Brain microvascular endothelial cell (primary cell): ENCODE measurements at places on chromosomes 2 and 18.

DNA sequence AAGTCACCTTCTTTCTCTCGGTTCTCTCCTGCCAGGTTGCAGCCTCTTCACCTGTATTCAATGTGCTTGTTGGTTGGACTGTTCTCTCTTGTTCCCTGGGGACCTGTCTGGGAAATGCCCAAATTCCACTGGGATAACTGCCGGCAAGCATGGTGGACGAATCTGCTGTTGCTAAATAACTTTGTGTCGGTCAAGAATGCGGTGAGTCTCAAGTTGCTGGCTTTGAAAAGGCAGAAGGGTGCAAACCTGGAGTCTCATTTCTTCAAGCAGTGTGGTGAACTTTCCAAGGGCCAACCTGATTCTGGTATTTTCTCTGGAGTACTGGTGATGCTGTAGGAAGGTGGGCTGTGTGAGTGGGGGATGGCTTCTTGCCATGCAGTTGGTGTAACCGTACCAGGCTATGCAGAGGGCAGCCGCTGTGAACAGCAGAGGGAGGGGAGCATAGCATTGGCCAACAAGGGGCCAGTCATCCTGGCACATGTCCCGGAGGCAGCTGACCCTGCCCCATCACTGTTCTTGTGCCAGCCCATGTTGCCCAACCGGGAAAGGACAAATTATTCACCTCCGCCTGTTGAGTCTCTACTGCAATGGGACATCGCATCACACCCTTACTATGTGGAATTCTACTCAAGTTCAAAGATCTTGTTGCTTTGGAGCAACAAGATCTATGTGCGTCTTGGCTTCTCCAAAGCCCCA is 88.1 kb upstream of the SEC11C start:
- DNase-seq, result no peak

DNA sequence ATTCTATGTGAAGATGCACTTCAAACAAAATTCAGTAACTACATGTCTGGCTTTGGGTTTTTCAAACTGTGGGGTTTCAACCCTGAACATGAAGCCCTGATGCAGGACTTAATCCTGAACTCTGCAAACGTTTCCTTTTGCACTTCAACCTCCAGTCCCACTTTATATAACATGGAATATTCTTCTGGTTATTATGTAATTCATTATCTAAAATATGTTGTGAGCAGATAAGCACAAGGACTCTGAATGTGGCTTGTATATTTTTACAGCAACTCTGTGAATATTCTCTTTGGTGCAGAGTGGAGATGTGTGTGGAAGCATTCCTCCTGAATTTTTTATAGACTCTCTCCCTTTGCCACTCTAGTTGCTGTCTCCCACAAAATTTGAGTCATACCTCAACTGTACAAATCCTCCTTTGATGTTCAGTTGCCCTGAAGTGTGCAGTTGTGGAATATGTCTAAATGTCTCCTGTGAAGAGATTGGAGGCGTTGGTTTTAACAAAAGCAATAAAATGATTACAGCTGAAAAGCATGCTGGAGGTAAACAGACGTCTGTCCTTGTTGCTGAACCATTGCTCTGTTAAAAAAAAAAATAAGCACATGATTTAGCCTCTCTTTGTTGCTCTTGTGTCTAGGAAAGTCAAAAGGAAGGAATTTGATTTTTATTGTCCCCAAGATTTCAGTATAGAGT is 205.1 kb upstream of the NRP2 start:
- no peak for DNase-seq

DNA sequence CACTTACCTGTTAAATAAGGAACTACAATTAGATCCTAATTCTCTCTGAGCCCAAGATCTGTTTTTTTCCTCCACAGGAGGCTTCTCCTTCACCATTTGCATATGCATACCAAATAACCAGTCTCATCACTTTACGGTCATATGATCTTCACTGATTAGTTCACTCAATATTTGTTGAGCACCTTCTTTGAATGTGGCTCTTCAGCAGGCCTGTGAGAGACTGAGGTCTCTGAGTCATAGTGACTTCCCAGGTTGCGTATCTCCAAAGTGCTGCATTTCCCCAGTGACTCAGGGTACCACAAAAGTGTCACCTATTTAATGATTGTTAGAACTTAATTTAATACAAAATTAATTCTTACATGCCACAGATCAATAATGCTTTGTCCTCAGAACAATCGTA is 108.8 kb upstream of the TRIB2 start:
- peak; percentile 24 for DNase-seq

- DNase-seq, result no peak
Observed at GRCh38 chr2:15323227-15323626, 237.9 kb downstream of the NBAS start.

DNA sequence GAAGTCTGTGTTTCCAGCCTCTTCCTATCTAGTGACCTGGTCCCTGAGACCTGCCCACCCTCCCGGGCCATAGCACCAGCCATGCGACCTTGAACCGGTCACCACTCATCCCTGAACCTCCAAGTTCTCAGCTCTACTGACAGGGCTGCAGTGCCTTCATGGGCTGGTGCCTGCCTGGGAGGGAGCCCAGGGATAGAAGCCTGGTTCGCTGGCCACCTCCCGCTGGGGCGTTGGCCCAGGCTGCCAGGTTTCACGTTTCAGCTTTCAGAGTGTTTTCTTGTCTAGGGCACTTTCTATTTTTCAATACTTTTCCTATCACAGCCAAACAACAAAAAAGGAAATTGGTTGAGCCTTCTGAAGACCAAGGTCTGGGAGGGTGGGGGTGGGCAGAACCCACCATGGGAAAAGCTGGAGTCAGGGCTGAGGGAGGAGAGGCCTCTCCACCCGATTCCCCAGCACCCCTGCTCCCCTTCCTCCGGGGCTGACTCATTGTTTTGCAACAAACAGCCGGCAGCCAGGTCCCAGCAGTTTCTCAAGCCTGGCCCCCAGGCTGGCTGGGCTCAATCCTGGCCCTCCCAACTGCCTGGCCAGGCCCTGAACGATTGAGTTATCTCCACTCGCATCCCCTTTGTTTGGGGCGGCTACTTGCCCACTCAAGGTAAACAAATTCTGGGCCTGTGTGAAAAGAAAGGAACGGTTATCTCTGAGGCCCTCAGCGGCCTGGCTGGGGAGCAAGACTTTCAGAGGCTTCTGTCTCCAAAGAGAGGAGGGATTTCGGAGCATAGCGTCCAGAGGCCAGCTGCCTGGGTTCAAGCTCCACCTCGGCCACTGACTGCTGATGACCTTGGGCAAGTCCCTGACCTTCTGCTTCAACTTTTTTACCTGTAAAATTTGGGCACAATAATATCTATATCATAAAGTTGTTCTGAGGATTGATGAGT is 47.5 kb downstream of the ZFP36L2 start:
- peak; percentile 73 for DNase-seq

DNA sequence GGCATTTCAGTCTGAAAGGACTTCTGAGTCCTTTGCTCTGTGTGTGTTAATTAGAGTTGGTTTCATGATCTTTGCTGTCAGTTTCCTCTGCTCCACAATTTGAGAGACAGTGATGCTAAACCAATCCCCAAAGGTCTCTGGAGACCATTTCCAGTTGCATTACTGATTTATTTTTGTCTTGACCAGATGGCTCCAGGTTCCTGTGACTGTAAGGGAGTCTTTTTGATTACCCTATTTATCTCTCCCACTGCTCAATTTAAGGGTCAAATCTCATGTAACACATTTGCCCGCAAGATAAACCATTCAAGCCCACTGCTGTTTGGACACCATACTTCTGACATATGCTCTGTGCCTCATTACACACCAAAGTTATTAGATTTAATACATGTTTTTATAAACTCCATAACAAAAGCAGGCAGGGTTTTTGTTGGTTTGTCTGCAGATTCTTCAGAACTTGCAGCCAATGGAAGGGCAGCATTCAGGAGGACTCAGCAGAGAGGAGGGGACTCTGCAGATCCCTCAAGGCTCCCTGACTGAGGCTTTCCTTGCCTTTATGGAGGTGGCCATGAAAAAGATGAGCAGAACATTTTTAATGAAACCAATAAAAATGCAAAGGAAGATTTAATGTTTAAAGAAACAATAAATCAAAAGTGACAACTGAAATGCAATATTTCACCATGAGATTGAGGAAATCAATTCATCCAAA is 889.3 kb upstream of the CELF4 start:
- no peak for DNase-seq

DNA sequence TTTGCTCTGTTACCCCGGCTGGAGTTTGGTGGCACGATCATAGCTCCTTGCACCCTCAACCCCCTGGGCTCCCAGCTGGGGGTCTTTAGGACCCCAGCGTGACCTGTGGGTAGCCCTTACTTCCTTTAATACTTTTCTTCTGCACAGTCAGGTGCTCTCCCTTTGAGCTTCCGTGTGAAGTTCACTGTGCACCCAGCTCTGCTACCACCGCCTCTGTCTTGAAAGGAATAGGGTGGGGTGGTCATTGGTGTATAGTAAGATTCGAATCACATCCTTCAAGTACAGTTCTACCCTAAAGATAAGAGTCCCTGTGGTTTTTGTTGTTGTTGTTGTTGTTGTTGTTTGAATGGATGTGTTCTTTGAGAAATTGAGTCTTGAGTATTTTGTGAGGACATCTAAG is 267.4 kb downstream of the NEDD4L start:
- DNase-seq, result no peak

DNA sequence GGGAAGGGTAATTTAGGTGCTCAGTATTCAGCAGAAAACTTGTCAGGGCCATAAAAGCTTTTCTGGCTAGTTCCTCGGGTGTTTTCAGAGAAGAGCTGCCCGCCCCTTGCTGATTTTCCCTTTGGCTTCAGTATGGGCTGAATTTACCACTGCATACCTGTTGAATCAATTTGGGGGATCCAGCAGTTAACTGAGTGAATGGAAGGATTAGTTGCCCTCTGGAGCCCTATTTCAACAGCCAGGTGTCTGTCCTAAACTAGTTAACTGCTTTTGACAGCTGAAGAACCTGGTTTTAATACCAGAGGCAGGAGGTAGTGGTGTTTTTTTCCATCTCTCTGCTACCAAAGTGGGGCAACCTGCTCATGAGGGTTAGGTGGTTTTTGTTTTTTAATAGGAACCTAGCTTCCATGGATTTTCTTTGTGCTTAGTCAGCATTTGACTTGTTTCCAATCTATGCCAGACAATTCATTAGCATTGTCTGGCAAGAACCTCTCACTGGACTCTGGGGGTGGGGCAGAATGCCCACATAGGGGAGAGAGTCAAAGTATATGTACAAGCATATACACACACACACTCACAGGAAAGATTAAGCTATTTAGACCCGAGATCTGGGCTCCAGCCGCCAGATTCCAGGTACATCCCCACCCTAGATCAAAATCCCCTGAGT is 166.5 kb upstream of the SIX3 start:
- DNase-seq, result no peak

DNA sequence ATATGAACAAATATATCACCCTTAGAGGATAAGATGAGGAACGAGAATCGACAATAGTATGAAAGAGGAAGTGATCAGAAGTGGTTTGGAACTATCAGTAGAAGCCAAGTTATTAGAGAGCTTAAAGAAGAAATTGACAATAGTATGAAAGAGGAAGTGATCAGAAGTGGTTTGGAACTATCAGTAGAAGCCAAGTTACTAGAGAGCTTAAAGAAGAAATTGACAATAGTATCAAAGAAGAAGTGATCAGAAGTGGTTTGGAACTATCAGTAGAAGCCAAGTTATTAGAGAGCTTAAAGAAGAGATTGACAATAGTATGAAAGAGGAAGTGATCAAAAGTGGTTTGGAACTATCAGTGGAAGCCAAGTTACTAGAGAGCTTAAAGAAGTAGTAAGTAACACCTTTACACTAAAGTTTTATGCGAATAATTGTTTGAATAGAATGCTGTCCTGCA is 175.5 kb downstream of the ZNF407 start:
- no peak for DNase-seq

DNA sequence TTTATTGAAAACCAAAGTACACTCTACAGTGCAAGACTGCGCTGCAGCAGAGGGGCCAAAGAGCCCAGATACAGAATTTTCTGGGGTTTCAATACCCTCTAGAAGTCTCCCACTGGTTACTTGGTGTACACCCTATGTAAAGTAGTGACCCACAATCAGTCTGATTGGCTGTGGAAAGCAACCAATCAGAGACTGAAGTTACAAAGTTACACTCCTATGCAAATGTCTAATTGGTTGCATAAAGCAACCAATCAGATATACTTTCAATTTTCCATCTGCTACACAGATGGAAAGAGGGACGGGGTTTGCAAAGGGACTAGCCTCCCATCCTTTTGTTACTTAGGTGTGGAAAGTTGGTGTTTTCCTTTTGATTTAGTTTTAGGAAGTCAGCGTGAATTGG is 198.9 kb upstream of the SH3BP4 start:
- DNase-seq, result no peak

- DNase-seq, result peak; percentile 72
Observed at GRCh38 chr2:17166506-17166905, 351.7 kb downstream of the RAD51AP2 start.

GRCh38 chr18:77129150-77129551 is 3.4 kb downstream of the MBP start:
- peak; percentile 87 for DNase-seq

DNA sequence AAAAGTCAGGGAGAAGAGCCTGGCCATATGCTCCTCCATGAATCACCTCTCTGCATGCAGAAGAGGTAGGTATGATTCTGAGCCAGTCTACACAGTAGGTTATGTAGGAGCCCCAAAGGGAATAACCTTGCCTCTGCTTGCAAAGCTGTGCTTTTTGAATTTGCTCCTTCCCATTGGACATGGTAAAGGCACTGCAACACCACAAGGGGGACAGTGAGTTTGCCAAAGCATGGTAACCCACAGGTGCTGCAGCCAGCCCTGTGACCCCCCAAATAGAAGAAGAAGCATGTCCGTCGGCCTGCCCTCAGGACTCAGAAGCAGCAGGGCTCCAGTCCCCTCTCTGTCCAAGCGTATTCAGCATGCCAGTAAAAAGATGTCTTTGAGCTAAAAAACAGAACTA is 51.0 kb upstream of the BCL2L11 start:
- DNase-seq, result no peak
